ENCODE measurements at places on chromosomes 4 and X.
A peak's percentile ranks its signal among the peaks of the same experiment; 100 is the strongest.

DNA sequence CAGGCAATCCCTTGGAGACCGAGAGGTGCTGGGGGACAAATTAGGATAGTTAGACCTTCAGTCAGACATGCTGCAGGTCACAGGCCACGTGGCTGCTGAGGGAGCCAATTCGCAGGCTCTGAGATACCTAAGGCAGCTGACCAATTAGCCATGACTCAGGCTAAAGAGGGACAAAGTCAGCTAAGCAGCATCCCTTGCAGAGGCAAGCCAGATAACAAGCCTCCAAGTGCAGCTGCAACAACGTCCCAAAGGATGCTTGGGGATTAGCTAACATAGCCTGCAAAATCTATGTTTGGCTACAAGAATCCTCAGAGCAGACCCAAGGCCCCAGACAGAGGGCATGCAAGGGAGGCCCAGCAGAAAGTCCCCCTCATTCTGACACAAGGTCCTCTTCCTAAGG, 93.5 kb downstream of the SEL1L3 start:
- DNase-seq = no peak

DNA sequence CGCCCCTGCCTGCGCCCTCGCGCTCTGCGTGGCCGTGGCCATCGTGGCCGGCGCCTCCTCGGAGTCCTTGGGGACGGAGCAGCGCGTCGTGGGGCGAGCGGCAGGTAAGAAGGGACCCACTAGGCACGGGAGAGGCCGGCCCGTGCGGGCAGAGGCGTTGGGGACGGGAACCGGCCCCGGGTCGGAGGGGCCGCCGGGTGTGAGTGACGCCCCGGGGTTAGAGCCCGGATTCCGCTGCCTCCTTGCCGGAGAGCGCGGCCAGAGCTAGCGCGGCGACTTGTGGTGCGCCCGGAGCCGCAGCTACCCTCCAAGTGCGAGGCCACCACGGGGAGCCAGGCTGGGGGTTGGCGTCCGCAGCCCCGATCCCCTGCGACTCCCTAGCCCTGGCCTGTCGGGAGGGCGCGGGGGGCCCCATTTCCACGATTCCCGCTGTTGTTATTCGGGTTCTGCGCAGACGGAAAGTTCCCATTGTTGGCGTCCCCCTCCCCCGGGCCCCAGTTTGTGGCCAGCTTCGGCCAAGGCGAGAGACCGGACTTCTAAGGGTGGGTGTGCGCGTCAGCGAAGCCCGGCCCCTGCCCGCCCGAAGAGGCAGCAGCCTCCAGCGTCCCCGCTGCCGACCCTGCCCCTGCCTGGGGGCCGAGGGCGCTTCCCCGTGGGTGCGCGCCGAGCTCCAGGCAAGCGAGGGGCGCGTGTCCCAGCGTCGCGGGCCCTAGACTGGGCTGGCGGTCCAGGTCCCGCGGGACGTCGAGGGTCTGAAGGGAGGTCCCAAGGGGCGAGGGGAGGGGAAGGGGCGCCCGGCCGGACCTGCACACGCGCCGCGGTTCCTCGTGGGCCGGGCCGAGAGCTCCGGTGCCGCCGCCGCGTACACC, 1.1 kb downstream of the FGFR3 start:
- DNase-seq = no peak

DNA sequence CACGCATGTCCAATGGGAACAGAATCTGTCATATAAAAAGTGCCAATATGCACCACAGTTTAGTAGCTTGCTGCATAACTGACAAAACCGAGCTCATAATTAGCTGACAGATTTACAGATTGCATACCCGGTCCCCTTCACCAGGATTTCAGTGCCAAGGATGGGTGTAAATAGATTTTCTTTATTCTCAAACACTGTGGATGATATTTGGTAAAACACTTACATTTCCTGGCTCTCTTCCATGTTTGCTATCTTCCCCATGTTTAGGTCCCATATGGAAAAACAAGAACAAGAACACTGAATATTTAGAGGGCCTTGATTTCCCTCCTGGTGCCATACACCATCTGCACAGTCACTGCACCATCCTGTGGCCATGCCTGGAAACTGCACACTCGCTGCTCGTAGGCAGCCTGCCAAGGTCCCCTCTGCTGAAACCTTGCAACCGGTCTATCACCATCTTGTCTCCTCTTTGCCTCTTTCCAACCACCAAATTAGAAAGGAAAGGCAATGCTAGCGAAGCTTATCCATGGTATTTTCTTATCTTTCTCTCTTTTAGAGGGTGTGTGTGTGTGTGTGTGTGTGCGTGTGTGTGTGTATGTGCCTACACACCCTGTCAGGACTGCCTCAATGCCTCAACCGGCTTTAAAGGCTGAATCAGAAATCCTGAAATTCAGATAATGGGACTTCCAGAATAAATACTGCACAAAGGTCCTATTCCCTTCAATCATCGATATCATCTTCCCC, 124.2 kb upstream of the MBNL3 start:
- DNase-seq = no peak

DNA sequence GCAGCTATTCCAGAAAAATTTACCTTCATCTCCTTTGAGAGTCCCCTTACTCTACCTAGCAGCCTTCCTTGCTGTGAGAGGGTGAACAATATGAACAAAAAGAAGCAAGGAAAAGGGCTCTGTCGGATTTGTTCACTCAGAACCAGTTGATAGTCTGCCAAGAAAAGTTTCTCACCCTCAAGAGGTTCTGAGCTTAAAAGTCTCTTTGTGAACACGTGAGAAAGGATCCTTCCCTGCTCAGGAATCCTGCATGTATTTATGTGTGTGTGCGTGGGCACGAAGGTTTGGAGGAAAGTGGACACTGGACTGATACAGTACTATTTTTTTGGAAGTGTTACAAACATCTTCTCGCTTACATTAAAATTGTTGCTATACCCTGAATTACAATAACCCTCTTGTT, 178.6 kb upstream of the JADE1 start:
- DNase-seq = no peak

GRCh38 chr4:99816545-99817308, at the start of gene DAPP1:
Gene DAPP1, plus strand, starts transcription at chr4:99816827. Its CDS starts 87 bp downstream, at chr4:99816914.
- DNase-seq = peak; percentile 15

- DNase-seq = no peak
Measured at GRCh38 chrX:39950018-39950688, 147.6 kb downstream of the BCOR start.

- no peak for DNase-seq
Measured at GRCh38 chrX:64394059-64394873, 986 bp downstream of the MTMR8 start.

GRCh38 chrX:3638280-3638873, 75.1 kb downstream of the PRKX start:
- DNase-seq = no peak

GRCh38 chrX:72040506-72040905, 91.2 kb downstream of the RTL5 start:
- DNase-seq = no peak

GRCh38 chr4:122688529-122689140, 43.9 kb upstream of the BBS12 start:
- DNase-seq = no peak

DNA sequence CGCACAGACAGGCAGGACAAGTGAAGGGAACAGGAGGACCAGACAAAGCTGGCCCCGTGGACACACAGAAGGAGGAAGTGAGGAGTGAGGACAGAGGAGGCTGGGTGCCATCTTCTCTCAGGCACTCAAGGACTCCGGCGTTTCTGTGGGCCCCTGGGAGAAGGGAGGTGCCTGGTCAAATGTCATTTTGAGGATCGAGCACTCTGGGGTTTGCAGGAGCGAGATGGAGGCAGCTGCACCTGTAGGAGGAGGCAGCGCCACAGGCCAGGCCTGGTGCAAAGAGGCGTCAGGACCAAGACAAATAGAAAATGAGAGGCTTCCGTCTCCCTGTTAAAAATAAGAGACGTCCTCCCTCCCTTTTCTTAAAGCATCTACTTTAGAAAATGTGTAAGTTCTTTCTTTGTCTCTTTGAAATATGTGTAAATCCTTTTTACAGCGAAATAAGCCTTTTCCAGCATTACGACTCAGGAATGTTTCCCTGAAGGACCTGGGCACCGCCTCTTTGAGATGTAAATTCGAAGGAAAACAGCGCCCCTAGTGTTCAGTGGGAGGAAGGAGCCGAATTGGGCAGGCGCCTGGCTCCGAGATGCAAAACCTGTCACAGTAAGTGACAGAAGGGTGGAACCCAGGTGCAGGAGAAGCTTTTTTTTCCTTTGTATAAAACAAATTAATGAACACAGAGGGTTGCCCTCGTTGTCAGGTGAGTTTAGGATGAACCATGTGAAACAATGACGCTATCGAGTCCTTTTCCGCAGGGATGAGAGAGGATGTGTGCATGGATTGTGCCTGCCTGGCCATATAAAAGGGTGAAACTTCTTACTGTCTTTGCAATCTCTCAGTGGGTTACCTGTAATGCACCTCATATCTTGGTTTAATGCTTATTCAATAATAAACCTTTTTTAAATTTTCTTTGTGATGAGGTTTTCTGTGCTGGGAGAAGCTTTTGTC, 1.4 kb upstream of the C4orf50 start:
- DNase-seq = no peak

DNA sequence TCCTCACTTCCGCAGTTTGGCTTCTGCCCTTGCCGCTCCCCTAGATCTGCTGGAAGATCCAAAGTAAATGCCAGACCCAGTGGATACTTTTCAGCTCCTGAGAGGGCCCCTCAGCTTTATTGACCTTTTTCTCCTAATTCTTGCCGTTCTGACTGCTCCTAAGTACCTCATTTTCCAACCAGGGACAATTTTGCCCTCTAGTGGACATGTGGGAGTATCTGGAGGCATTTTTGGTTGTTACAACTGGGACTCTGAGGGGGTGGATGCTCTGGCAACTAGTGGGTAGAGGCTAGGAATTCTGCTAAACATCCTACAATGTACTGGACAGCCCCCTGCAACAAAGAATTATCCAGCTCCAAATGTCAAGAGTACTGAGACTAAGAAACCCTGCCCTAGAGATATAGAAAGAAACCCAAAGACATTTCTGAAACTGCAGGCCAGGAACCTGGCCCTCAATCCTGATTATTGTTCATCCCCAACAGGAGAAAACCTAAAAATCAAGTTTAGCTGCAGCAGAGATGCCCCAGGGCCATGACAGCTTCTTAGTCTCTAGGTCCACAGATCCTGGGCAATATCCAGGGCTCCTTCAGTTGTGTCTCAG, 3.4 kb downstream of the TEX13B start:
- DNase-seq = no peak

DNA sequence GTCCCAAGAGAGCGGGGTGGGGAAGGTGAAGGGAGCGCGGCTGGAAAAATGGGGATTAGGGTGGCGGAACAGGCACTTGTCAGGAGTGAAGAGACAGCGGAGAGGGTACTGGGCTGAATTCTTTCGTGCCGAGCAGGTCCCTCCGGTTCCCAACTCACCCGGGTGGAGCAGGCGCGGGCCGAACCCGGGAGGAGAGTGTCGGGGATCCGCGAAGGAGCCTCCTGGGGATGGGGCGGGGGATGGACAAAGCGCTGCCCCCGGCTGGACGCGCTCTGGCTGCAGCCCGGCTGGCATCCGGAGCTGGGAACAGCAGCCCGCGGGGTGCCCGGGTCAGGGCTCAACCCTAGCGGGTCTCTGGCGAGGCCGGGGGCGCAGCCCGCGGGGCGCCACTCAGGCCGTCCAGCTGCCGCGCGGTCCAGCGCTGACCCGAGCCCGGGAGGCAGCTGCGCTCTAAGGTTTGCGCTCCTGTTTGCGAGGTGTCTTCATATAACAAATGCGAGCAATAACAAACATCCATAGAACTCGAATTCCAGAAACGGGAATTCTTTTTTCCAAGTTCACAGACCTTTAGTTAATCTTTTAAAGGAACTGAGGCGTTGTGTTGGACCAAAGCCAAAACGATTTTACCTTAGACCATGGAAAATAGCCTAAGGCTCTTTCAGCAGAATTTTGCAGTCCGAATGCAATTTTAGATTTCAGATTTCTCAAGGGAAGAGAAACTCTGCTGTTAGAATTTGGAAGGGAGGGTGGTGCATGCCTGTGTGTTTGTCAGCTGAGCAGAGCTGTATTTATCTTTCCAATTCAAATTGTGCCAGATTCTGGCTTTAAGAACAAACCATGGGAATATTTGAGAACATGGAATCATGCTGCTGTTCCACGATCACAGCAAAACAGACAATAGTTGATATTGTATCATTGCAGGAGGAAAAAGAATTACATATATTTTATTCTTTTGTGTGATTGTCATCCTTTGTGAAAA, 744 bp downstream of the NPY5R start:
- DNase-seq = no peak

- DNase-seq = no peak
Measured at GRCh38 chr4:5804656-5805055, 88.2 kb downstream of the CRMP1 start.

DNA sequence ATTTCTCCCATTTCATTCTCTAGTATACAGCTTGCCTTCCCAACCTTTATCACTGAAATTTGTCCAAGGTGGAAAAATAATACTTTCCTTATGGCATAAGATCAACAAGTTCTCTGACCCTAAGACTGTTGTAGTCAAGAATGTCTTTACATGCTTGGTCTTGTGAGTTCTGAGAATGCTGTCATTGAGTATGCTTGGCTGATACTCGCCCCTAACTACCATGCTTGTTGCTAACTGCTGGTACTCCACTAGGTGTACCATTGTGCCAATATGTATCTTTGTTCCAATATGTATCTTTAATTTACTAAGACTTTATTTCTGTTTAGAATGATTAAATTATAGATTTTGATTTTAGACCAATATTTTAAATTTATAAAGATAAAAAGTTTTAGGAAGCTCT, 796.4 kb downstream of the PCDH7 start:
- DNase-seq = no peak

DNA sequence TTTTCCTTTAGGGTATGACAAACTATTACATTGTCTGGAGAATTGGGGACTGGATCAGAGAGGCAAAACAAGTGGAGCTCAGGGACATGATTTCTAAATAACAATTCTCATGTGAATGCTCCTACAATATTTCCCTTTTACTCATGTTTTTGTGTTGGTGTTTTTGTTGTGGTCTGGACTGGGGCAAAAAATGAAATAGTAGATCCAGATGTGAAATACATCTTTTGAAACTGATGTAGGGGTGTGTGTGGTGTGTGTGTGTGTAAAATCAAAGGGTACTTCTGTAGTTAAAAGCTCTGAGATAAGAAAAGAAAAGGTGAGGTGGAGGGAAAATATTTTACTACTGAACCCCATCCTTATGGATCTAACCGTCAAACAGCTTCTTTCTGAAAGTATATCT, 188.4 kb upstream of the RPL34 start:
- DNase-seq = no peak

- no peak for DNase-seq
Measured at GRCh38 chr4:152900395-152900794, 35.7 kb upstream of the FHDC1 start.

DNA sequence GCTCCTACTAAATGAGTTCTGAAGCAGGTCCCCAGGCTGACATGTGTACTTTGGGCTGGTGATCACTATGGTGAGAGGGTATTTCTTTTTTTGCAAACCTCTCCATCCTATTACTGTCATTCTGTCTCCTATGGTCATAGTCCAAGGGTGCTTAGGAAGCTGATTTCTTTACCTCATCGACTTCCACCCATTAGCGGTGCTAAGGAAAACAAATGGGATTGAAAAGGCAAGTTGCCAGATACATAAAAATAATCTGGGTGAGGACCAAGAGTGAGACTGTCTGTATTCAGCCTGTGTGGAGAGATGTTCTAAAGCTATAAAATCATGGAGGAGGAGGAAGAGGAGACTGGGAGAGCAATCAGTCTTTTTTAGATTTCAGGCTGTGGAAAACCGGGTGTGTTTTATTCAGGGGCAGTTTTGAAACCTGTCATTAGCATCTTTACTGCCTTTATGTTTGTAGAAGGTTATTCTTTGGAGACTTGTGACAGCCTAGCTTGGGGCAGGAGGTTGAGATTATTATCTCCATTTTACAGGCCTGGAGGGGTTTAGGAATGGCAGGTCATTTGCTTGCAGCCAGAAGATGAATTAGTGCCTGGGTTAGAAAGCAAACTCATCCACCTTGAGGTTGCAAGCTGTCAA, 1.9 kb downstream of the TMEM164 start:
- no peak for DNase-seq

Measured in right renal pelvis (tissue), 4 donors.